Stimulated activated effector memory CD8-positive, alpha-beta T cell treated with anti-CD3 and anti-CD28 coated beads, Interleukin-12 subunit alpha, Interleukin-12 subunit beta, amount 100 ng/mL, for 72 hours (primary cell): ENCODE measurements at places on chromosomes 7 and 10.
A peak's percentile ranks its signal among the peaks of the same experiment; 100 is the strongest.

- no peak for DNase-seq
Measured at GRCh38 chr7:150881189-150881588, 28.9 kb downstream of the AOC1 start.

DNA sequence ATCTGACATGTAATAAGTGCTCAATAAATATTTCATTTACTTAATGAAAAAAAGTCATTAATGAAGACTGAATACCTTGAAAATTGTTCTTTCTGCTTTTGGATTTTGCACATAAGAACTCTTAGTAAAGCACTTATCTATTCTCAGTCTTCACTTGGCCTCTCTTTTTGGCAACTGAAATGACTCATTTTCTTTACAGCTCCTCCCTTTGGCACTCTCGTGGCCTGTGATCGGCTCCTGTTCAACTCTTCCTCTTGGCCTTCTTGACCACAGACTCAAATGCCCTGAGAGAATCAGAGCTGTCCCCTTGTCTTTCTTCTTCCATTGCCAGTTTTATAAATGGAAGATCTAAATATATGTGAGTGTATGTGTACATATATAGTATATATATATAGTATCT, 54.2 kb downstream of the FOXP2 start:
- DNase-seq = no peak

DNA sequence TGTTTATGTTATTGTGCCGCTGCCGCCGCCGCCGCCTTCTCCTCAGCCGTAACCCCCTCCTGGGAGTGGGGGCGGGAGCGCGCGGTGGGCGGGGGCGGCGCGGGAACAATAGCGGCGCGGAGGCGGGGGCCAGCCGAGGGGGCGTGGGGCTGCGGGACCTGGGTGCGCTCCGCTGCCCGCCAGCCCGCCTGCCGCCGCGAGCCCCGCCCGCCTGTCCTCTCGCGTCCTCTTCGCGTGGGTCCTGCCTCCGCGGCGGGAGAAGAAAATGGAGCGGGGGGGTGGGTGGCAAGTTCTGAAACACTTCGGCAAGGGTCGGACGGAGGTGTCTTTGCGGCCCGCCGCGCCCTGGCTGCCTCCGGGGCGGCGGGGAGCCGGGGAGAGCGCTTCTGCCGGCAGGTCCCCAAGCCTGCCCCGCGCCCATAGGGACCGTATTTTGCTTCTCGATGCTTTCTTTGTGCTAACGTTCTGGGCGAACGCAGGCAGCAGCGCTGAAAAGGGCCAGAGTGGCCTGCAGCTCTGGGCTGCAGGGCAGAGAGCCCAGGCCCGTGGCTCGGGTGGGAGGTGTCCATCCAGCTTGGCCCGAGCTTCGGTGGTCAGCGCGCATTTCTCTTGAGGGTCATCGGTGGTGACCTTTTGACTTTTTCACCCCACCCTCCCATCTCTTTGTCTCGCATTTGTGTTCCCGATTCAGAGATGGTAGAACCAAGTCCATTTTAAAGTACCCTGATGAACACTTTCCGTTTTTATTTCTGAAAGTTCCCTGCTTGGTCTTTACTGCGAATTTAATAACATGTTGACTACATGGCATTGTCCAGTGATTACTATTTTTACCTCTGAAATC, 613 bp downstream of the MAPK8 start:
- no peak for DNase-seq

DNA sequence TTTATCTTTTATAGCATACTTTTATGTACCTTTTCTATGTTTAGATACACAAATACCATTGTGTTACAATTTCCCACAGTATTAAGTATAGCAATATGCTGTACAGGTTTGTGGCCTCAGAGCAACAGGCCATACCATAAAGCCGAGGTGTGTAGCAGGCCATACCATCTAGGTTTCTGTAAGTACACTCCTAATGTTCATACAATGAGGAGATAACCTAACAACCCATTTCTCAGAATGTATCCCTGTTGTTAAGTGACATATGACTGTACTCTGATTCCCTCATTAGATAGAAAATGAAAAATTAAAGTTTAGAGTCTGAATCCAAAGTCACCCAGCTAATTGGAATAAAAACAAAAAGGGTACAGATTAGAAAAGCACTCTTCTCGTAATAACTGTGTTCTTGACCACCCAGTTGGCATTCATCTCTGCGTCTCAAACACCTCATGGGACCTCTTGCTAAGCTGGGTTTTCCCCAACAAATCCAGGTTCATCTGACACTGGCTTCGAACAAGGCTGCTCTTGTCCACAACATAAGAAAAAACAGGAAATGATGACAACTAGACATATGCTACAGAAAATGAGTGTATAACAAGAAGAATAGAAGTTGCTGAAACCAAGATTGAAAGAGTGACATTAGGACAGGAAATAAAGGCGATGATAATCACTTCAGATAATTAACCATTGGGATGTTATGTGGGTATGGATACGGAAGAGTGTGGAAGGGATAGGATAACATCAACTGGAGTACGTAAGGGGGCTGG, 1.4 kb downstream of the NDUFB8 start:
- DNase-seq = no peak

- no peak for DNase-seq
Measured at GRCh38 chr10:3534433-3534832, 250.6 kb downstream of the KLF6 start.

DNA sequence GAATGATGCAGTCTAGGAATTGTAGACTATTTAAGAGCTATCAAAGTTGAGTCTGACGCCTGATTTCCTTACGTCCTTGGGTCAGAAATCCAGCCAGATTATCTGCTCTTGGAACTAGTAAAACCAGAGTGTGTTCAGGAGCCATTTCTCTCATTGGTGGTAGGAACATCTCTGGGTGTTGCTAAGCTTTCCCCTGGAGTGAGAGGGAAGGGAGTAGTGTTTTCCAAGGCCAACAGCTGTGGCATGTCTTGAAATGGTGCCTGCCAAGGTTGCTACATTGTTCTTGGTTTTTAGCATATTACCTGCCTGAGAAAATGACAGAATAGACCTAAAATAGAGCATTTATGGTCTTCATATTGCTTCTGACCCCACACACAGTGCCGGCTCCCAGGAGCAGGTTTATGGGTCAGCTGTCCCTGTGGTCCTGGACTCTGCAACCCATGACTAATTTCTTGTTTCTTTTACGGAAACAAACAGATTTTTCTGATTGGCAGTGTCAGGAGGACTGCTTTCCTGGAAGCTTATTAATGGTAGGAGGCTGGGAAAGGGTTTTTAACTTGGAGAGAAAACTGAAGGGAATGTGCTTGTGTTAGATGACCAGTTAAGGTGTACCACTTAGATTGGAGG, 17.5 kb downstream of the GBF1 start:
- no peak for DNase-seq

GRCh38 chr10:24469993-24470392, 253.7 kb downstream of the ARHGAP21 start:
- DNase-seq = no peak

DNA sequence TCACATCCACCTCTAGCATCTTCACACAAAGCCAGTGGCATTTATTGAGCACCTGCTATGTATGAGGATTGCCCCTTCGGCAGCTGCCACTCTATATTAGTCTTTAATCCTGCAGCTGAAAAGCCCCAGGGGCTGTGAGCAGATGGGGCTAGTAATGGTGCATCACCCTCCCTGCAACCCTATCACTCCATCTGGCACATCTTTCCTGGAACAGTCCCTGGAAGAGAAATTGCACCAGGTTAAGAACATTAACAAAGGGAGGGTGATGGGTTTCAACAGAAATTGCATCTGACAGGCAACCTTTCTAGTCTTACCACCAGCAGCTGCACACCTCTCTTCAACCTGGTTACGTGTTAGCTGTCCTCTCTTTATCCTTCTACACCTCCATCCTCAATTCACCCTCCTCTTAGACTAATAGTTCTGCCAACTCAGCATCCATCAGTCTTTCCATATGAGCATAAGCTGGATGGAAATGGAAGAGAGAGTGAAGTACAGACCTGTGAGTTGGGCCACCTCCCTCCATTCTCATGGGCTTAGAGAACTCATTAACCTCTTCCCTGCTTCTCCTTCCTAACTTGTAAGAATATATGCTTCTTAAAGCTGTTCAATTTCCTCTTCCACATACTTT, 168.6 kb upstream of the NEBL start:
- no peak for DNase-seq

GRCh38 chr10:117170244-117170643, 27.0 kb upstream of the KCNK18 start:
- DNase-seq = no peak

DNA sequence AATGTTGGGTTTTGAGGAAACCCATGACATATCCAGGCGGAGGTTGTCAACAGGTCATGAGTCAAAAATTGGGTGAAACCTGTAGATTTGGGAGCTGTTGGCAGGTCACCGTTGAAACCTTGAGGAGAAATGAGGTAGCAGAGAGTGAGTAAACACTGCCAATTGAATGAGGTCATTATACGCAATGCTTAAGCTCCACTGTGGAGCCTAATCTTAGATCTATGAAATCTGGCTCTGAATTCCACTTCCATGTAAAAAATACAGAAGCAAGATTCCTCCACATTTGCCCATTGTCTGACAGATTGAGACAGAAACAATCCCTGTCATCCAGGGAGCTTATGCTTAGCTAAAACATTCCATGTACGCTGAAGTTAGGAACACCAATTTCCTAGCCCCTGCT, 76.0 kb upstream of the IL6 start:
- no peak for DNase-seq

GRCh38 chr7:54689394-54690049, 69.5 kb downstream of the SEC61G start:
- no peak for DNase-seq

DNA sequence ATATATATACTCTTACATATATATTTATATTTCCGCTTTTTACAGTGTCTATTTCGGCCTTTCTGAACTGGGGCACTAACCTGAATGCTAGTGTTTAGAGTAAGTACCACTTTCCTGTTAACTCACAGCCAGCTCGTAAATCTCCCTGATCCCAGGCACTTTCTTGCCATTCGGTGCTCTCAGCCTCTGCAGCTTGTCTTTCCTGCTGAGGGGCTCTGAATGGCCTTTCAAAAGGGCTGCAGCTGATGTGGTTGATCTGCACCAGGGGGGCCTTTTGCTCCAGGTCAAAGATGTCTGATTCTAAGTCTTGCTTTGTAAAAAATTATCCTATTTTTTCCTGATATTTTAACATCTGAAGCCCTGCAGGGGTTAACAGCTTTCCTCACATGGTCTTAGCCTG, 25.5 kb upstream of the HPS1 start:
- no peak for DNase-seq

DNA sequence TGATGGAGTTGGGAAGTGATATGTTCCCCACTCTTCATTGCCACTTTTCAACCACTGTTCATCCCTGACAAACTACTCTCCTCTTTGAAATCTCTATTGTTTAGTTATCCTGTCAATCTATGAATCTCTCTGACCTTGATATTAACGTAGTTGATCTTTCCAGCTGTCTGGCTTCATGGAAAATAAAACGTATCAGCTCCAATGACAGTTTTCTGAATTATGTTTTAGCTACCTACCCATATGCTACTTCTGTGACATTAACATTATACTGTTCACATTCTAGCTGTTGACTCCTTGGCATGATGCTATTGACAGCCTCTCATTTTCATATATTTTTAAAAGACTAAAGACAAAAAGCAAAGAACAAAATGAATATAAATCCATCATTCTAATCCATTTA, 53.3 kb downstream of the PCLO start:
- no peak for DNase-seq

DNA sequence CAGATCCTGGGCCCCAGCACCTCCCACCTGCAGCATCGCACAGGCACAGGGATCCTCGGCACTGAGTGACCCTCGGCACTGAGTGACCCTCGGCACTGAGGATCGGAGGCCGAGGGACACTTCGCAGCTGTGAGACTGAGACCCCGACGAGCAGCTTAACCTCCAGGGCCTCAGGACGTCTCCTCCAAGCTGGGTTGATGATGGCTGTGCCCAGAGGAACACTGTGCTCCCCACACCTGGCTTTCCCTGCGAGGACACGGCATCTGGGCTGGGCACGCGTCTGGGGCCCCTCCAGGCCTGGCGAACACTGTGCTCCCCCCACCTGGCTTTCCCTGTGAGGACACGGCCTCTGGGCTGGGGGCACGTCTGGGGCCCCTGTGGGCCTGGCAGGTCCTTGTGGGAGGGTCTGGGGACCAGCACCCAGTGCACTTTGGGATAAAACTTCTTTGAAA, 158.3 kb upstream of the PPP2R2D start:
- no peak for DNase-seq

DNA sequence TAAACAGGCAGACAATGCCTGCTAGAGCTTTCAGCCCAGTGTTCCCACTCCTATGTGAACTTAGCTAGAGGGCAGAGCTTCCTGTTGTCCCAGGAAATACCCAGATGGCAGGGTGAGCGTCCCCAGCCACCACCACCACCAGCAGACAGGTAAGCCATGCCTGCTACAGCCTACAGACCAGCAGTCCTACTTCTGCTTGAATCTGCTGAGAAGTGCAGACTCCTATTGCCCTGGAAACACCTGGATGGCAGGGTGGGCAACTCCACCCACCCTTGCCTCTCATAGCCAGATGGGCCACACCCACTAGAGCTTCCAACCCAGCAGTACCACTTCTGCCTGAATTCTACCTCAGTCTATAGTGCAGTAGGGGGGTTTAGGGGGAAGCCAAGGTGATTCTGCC, 64.4 kb downstream of the FBXL13 start:
- DNase-seq = no peak

DNA sequence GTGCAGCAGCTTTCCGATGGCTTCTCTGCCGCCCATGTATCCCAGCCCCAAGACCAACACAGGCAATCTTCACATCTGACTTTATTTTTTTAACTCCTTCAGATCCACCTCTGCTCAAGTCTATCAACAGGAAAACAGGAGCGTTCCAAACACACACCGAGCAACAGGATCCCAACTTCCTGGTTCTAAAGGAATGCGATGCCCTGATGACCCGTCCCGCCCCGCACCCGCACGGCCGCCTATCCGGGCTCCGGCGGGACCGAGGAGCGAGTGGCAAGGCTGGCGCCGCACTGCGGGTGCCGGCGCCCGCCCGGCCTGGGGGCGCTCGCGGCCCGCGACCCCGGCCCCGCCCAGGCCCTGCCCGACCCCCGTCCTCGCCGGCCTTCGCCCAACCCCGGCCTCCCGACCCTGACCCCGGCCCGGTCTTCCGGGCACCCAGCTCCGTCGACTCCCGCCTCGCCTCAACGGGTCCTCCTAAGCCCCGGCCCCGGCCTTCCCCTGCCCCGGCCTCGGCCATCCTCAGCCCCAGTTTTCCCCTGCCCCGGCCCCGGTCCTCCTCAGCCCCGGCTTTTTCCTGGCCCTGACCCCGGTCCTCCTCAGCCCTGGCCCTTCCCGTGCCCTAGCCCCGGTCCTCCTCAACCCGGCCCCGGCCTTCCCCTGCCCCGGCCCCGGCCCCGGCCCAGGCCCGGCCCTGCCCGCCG, 730 bp downstream of the LARP4B start:
- DNase-seq = peak; percentile 67
